Activated CD8-positive, alpha-beta T cell treated with anti-CD3 and anti-CD28 coated beads for 36 hours (primary cell): ENCODE measurements at places on chromosomes 6 and 20.

- DNase-seq = peak; percentile 13
These were observed 75.1 kb upstream of the ATXN1 start for GRCh38 chr6:16836144-16836981.

- DNase-seq = no peak
These were observed 815.7 kb downstream of the QKI start for GRCh38 chr6:164230259-164230658.

GRCh38 chr6:43386492-43386891 is 17.0 kb upstream of the ZNF318 start:
- DNase-seq = no peak

DNA sequence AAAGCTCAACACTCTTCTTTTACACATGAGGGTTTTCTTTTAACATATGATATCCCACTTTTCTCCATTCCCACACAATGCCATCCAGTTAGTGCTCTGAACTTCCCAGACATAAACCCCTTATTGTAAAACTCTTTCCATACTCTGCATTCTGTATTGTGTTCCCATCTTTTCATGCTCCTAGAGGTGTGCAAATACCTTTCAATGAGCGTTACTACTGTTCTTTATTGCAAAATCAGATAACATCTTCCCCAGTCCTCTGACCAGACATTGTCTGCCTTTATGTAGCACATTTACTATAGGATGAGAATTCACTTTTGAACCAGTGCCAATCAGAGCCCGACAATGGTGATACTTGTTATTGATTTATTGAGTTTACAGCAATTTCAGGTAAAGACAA is 296.2 kb downstream of the GRIK2 start:
- no peak for DNase-seq
